ENCODE measurements at places on chromosomes 16 and 17. TPM values are rescaled to one million over a fixed set of nuclear protein-coding genes. Genes with fewer than 3 reads are reported as not detected.

The TBC1D3I gene
- polyA plus RNA-seq, result not detected

The FCSK gene
- 10.3 TPM for polyA plus RNA-seq

- no peak overlapping the region for H3K27ac ChIP-seq
- peak overlapping the region; percentile 40 for H3K4me3 ChIP-seq
- no peaks in the 10 kb centered on the region for H3K36me3 ChIP-seq
- H3K27me3 ChIP-seq, result no peaks in the 10 kb centered on the region
Measured at GRCh38 chr16:57301126-57301817, 16.8 kb upstream of the PLLP start.

DNA sequence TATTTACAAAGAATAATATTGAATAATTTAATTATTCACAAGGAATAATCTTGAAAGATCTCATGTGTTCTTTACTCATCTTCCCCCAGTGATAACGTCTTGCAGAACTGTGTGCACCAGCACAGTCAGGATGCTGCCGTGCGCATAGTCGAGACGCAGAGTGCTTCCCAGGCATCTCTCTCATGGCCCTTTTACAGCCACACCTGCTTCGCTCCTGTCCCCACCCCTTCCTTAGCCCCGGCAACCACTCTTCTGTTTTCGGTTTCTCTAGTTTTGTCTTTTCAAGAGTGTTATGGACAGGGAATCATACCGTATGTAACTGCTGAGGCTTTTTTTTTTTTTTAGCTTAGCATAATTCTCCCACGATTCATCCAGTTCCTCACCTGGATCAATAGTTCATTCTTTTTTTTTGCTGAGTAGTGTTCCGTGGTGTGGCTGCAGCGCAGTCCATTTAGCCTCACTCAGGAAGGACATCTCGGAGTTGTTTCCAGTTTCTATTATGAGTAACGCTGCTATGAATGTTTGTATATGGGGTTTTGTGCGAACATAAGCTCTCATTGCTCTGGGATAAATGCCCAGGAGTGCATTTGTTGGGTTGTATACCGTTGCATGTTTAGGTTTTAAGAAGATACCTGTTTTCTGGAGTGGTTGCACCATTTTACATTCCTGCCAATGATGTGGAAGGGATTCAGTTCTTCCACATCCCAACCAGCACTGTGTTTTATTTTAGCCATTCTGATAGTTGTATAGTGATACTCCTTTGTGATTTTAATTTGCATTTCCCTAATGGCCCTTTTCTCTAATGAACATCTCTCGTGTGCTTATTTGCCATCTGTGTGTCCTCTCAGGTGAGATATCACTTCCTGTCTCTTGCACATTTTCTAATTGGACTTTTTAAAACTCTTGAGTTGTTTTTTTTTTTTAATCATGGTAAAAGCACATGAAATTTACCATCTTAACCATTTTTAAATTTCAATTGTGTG lies 47.6 kb downstream of the SEC14L1 start:
- peak overlapping the region; percentile 38 for H3K27ac ChIP-seq
- H3K4me1 ChIP-seq, result peaks cover 30% of the 10 kb centered on the region
- no peak overlapping the region for H3K4me3 ChIP-seq
- no peaks in the 10 kb centered on the region for H3K27me3 ChIP-seq
- DNase-seq, result no peak

GRCh38 chr16:87145181-87146176 lies 171.7 kb downstream of the C16orf95 start:
- H3K27me3 ChIP-seq, result no peaks in the 10 kb centered on the region
- no peak overlapping the region for H3K27ac ChIP-seq
- no peaks in the 10 kb centered on the region for H3K4me1 ChIP-seq
- H3K36me3 ChIP-seq, result no peaks in the 10 kb centered on the region
- no peak for DNase-seq

DNA sequence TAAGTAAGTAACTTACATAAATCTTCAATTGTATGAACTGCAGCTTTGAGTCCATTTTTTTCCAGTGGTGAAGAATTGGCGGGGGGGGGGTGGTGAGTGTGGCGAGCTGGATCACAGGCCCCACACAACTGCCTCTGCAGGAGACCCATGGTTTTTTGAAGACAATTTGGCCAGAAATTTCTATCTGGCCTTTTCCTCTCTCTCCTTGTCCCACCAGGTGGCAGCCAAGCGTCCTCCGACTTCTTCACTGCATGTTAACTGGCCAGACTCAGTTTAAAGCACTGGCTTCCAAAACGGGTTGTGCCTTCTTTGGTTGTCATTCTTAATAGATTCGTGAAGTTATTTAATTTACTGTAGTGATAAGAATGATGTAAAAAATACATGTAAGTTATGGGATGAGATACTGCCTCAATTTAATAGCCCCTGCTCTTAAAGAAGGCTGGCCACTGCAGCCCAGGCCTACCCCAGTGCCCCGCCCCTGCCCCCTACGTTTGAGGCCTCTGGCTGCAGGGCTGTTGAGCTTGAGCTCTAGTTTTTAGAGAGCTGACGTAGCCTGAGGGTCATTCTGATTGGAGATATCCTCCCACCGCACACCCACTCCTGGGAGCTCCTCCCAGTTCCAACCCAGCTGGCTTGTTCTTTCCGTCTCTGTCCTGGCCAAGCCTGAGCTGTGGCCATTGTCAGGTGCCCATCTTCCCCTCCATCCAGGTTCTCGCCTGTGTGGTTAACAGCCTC lies 36.4 kb downstream of the AKAP1 start:
- no peak overlapping the region for H3K27ac ChIP-seq
- H3K4me1 ChIP-seq, result no peaks in the 10 kb centered on the region
- H3K27me3 ChIP-seq, result no peaks in the 10 kb centered on the region
- H3K36me3 ChIP-seq, result peaks cover 17% of the 10 kb centered on the region
- H3K4me3 ChIP-seq, result no peak overlapping the region

The ITGAX gene
- not detected for polyA plus RNA-seq

DNA sequence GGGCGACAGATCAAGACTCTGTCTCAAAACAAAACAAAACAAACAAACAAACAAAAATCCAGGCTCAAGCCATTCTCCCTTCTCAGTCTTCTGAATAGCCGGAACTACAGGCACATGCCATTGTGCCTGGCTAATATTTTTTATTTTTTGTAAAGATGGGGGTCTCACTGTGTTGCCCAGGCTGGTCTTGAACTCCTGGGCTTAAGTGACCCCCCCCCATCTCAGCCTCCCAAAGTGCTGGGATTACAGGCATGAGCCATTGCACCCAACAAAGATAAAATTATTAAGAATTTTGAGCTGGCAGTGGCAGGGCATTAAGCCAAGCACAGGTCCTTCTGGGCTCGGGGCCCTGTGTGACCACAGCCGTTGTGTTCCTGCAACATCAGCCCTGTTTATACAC lies 69.9 kb upstream of the CBX4 start:
- H3K4me3 ChIP-seq, result no peak overlapping the region
- no peaks in the 10 kb centered on the region for H3K4me1 ChIP-seq
- no peak overlapping the region for H3K27ac ChIP-seq
- no peaks in the 10 kb centered on the region for H3K27me3 ChIP-seq

DNA sequence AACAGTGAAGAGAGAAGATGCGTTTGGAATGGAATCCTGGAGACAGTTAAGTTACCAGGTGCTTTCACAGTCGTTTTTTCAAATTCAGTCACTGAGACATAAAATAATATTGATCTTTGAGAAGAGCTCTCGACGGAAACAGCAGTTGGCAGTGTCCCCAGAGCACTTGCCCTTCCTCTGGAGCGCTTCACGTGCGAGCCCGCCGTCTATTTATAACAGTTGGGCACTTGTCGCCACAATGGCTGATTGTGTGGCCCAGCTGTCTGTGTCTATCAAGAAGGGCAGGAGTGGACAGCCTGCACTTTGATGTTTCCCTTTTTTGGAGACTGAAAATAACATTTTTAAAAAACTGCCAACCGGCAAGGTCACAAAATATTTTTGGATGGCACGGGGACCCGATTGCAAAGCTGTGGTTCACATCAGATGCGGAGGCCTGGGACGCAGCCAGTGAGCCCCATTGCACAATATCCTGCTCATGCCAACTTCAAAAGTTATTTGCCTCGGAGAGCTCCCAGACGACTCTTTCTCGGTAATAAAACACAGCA lies 62.9 kb downstream of the ADCY9 start:
- H3K4me1 ChIP-seq, result no peaks in the 10 kb centered on the region
- no peak for DNase-seq
- no peaks in the 10 kb centered on the region for H3K36me3 ChIP-seq
- H3K27me3 ChIP-seq, result no peaks in the 10 kb centered on the region
- no peak overlapping the region for H3K27ac ChIP-seq
- no peak overlapping the region for H3K4me3 ChIP-seq

DNA sequence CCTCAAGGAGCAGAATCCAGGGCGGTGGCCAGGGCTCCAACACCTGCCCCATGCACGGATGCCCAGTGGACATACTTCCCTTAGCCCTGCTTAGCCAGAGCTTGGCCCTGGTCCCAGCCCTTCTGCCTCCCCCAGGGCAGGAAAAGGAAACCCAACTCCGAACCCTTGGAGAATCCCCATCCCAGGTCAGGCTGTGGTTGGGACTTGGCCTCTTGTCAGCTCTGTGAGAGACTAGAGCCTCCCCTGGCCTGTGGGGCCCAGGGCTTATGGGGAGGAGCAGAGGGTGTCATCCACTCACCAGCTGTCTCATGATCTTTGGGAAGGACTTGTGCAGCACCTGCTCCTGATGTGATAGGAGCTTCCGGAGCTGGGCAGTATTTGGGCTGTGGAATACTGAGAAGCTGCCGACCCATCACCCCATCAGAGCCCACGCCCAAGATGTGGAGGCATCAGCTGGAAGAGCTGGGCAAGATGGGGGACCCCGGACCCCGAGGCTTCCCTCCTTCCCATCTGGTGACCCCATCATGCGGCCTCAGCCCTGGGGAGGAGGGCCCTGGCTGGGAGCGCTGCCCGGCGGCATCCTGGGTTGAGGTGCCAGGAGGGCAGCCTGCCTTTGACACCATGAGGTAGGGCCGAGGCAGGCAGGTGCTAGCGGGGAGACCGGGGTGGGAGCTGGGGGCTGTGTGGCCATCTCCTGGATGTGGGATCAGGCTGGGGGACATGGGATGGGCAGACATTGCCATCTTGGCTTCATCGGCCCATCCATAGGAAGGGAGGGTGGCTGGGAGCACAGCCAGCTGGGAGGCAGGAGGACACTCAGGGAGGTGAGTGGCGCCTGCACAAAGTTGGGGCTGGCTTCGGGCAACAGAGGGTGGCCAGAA lies 45.1 kb downstream of the TNFRSF13B start:
- DNase-seq, result no peak
- no peaks in the 10 kb centered on the region for H3K36me3 ChIP-seq
- H3K27ac ChIP-seq, result no peak overlapping the region
- no peaks in the 10 kb centered on the region for H3K4me1 ChIP-seq
- H3K4me3 ChIP-seq, result no peak overlapping the region
- H3K27me3 ChIP-seq, result no peaks in the 10 kb centered on the region
